ENCODE measurements at places on chromosomes 2 and 18.
A peak's percentile ranks its signal among the peaks of the same experiment; 100 is the strongest.

DNA sequence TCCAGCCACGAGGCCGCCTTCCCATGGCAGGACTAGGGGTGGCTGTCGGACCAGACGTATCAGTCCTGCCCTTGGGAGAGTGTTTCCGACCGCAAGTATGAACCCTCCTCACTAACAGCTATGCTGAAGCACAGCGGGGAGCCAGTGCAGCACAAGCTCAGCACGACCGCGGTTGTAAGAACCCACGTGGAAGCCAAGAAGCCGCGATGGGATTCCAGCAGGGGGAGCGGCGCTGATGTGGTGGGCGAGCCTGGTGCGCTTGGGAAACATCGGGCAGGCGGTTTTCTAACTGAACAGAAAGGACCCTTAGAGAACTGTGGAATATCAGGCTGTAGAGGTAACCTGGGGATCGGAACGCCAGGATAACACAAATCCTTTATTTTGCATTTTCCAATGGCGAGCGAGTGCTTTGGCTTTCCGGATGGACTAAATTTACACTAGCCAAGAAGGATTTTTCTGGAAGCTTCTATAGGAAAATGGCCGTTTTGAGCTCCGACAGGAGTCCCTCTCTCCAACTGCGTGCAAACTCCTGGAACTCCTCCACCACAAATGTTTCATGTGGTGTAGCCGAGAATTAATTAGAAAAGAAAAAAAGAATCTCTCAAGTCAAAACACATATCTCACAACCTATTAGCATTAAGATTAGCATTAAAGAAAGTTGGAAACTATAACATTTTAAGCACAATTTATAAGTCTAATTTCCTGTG, 132.0 kb upstream of the MYCN start:
- DNase-seq = no peak

- no peak for DNase-seq
Measured at GRCh38 chr2:145228506-145228905, 708.6 kb upstream of the ZEB2 start.

- DNase-seq = peak; percentile 46
Measured at GRCh38 chr2:157838442-157839161, 37.5 kb downstream of the ACVR1 start.

DNA sequence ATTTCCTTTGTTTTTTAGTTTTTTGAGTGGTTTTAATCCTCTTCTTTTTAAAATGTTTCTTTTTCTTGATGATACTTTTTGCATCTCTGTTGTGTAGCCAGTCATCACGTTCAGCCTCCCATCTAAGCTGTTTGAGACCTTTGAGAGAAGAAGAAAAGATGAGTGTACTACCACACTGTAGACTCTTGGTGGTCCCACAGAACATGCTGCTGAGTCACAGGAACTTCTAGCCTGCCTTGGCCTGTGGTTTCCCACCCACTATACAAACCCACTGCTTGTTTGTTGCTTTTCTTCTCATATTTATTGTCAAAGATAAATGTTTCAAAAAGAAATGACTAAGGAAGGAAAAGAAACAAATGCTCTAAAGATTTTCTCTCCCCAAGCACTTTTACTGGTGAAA, 5.5 kb downstream of the CEBPZOS start:
- peak; percentile 32 for DNase-seq

- no peak for DNase-seq
Measured at GRCh38 chr2:96967961-96968360, 18.4 kb downstream of the FAM178B start.

DNA sequence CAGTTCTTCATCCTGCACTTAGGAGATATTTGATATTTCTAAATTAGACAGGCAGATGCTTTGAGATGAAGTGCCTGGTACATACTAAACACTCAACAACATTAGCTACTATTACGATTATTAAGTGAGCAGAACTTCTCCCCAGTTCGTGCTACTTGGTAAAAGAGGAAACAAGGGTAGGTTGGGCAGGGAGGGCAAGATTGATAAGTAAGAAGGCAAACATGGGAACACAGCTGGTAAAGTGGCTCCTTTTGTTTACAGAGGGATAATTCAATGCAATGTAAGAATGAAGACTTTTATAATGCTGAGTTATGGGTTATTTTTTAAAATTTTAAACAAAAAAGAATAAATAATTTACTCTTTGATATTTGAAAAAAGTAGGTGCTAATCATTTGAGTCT, 15.9 kb upstream of the WIPF1 start:
- DNase-seq = no peak

- peak; percentile 39 for DNase-seq
Measured at GRCh38 chr2:46051085-46051484, 246.1 kb upstream of the EPAS1 start.

- no peak for DNase-seq
Measured at GRCh38 chr2:169406891-169407290, 44.6 kb upstream of the LRP2 start.

DNA sequence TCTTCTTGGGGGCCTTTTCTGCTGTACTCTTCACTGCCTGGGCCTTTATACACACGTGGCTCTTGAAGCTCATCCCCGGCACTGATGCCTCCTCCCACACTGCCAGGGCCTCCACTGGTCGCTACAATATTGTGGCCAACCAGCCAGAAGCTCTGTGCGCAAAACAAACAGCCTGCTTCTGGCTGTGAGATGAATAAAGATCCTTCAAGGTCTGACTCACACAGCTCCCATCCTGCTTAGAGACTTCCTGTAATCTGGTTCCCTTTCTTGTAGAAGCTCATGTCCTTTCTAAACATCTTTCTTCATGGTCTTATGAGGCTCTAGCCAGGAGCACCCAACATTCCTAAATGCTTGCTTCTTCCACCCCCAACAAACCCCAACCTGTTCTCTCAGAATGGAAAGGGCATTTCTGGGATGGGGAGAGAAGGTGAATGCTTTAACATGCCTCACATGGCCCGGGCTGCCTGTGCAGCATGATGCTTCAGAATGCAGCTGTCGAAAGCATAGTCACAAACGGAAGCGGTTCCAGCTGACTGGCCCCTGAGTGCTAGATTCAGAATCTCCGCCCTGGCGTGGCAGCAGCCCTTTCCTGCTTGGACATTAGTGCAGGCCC, 24.6 kb downstream of the NRP2 start:
- DNase-seq = peak; percentile 77

DNA sequence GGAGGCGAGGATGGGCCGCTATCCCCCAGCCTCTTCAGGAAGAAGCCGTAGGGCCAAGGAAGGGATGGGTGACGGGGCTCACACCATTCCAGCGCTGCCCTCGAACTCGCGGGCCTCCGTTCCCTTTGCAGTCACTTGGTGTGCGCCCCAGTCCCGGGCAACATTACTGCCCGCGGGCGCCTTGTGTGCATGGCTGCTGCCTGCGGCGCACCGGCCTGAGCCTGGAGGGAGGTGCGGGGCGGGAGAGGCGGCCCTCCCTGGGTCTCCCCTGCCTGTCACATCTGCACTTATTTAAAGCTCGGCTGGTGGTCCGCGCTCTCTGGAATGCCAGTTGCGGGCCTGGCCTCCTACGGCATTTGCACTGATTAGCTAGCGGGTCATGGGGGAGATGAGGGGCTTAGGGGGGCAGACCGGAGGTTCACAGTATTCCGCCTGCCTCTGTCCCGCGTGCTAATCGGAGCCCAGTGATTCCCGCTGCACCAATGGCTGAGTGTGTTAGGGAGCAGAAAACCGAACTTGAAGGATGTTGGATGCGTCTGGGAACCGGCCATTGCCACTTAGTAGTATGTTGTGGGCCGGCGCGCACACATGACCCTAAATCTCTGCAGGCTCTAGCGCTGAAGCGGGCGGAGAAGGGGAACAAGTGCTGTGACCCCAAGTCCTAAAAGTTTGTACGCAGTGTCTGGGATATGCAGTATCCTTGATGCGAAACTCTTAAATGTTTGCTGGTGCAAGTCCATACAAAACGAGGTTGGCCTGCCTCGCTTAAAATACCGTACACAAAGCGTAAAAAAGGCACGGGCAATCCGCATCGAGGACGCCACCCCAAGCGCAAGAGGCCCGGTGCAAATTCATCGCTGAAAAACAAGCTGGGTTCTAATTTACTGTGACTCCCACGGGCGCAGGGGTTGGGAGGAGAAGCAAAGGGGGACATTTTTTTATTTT, 161.2 kb upstream of the SIX2 start:
- DNase-seq = no peak

DNA sequence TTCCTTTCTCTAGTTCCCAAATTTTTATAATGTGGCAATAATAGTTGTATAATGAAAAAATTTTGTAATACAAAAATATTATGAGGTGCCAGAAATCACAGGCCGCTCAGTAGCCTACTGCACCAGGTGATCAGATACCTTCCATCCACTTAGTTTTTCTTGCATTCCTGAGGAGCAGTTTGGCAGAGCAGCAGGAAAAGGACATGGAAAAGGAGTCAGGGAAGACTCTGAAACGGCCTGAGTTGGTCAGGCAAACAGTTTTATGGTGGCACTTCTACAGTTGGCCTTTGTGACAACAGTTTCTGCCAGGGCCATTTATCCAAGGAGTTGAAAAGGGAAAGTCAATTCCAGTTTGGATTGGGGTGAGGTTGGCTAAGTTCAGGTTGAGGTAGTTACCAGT, 165.4 kb upstream of the ALPP start:
- no peak for DNase-seq

GRCh38 chr18:50042611-50043010, 152.3 kb downstream of the MYO5B start:
- no peak for DNase-seq

- no peak for DNase-seq
Measured at GRCh38 chr2:76252704-76253103, 542.0 kb upstream of the GCFC2 start.

- no peak for DNase-seq
Measured at GRCh38 chr2:201837391-201837790, 31.1 kb downstream of the CDK15 start.

DNA sequence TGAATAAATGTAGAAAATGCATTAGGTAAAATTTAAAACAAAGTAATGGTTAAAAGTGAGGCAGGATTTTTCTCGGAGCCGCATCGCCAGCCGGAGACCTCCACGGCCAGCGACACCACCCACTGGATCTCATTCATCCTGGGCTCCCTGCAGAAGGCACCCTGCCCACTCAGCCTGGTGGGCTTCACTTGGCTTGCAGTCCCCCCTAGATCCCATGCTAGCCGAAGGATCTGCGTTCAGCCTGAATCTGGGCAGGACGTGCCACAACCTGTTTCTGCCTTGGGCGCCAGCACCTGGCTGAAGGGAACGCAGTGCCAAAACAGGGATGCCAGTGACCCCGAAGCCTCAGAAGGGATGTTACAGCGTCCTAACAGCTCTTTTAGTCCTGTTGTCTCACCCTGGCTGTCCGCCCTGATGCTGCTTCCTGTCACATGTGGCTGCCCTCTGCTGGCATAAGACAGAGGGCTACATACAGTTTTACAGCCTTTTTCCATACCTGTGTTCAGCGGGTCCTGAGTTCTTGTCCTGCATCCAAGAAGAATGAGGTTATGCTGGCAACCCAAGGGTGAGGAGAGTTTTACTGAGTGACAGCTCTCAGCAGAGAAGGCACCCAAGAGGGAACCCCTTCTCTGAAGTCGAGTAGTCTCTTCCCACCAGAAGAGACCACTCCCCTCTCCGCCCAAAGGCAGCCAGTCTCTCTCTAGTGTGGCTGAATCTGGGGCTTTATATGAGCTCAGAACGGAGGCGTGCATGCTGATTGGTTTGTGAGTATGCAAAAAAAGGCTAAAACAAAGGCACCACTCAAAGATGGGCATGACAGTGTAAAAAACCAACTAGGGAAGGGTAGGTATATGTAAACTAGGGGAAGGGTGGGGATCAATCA, 173.1 kb upstream of the GYPC start:
- DNase-seq = peak; percentile 7

DNA sequence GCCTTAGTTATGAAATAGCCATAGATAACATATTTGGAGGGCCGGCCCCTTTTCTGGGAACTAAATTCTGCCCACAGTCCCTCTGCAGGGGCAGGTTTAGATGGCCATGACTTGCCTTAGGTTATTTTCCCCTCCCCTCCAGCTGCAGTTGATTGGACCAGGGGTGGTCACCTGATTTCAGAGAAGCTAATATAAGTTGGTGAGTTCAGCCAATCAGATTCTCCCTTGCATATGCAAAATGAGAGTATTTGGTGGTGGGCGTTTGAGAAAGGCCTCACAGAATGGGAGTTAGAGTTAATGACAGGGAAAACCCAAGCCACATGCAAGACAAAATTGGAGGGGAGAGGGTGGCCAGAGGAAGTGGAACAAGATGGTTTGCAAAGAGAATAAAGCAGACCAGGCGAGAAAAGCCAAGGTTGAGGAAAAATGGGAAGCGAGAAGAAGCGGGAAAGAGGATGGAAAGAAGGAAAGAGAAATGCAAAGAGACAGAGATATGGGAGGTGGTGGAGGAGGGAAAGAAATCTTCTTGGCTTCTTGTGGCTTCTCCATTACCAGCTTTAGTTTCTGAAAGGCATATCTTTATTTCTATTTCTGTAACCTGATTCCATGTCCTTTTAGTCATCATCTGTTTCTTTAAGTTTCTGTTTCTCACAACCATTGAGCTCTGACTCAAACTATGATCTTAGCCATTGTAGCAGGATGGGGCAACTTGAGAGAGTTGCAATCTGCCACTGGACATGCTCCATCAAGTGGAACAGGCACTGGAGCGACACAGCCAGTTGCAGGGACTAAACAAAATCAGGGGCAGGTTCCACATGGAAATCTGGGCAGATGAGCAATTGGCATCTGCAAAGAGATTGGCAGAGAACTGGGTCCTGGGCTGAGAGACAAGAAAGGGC, 108.1 kb upstream of the SIX3 start:
- peak; percentile 69 for DNase-seq

- peak; percentile 55 for DNase-seq
Measured at GRCh38 chr18:12659904-12660605, 2.1 kb upstream of the SPIRE1 start.

DNA sequence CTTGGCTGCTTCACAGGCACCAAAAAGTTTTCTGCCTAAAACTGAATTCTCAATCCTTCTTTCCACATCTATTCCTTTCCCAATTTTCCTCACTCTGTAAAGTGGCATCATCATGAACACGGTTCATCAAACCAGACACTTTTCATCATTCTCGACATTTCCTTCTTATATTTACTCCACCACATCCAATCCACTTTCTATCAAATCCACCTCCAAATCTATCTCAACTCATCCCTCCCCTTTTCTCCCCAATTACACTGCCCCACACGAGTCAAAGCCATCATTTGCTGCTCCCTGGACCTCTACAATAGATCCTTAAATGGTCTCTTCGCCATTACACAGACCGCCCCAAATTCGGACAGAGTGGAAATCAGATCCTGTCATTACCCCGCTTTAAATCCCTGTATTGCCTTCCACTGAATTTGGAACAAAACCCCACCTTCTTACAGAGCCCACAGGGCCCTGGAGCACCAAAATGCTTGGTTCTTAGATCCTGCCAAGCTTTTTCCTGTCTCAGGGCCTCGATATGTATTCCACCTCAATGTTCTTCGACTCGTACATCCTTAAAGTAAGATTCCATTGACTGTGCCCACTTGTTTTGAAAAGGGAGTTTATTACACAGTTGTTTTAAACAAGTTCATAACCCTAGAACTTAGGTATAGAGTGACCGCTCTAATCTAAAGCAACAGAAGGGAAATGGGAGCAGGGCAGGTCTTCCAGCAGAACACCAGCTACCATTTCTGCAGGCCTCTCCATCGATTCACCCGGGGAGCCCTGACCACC, 856 bp downstream of the ACAA2 start:
- DNase-seq = no peak

DNA sequence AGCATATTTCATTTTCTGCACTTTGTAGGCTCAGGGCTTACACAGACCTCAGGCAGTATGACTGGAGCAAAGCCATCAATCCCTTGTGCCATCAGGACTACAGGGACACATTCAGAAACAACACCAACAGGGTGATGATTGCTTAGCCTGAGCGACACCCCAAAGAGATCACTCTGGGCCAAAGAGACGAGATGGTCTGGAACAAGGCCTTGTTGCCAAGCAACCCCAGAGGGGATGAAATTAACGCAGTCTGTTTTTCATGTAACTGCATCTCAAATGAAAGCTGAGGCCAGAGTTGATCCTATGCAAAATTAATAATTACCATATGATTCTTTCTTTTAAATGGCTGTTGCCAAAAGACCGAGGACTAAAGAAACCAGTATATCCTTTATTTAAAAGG, 20.2 kb upstream of the B3GNT2 start:
- DNase-seq = no peak
